ENCODE measurements at places on chromosomes 1 and 21.

DNA sequence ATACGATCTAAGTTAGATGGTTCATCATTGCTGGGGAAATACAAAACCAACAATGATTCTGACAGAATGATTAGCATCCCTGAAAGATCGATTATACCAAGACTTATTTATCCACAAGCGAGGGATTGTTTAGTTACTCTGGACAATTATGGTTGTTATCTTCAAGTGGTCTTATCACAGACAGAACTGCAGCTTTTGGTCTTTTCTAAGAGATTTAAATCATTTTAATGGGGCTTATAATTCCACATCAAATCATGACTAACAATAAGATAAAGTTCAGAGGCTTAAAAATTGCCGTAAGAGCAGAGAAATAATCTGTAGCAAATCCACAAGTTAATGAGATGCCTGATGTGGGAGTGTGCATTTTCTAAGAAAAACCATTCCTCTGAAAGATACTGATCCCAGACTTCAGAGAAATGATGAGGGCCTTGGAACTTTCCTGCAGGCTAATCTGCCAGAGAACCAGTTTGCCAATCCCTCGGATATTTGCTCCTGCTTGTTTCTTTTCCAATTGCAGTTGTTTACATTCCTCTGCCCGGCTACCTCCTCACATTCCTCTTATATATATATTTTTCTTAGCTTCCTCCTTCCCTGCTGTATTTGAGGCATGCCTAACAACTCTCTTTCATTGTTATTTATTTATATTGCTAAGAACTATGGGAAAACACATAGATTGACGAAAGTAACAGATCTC, 134.8 kb downstream of the BACH1 start:
- DNase-seq, result no peak

DNA sequence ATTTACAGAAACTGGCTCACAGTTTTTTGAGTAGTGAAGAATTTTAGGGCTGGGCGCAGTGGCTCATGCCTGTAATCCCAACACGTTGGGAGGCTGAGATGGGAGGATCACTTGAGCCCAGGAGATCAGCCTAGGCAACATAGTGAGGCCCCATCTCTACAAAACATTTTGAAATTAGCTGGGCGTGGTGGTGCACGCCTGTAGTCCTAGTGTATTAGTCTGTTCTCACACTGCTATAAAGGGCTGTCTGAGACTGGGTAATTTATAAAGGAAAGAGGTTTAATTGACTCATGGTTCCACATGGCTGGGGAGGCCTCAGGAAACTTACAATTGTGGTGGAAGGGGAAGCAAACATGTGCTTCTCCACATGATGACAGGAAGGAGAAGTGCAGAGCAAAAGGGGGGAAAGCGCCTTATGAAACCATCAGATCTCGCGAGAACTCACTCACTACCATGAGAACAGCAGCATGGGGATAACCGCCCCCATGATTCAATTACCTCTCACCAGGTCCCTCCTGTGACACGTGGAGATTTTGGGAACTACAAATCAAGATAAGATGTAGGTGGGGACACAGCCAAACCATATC, 24.4 kb upstream of the DYRK1A start:
- DNase-seq, result no peak

- DNase-seq, result no peak
Measured at GRCh38 chr1:20191266-20191825, 5.0 kb upstream of the PLA2G2C start.

DNA sequence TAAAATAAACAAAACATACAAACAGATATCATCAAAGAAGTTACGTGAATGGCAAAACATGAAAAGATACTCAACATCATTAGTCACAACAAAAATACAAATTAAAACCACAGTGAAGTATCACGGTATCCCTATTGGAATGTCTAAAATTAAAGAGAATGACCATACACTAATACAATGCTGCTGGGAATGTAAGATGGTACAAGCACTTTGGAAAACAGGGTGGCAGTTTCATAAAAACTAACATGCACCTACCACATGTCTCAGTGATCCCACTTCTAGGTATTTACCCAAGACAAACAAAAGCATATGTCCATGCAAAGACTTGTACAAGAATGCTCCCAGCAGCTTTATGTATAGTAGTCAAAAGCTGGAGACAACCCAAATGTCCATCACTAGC, 69.1 kb downstream of the HSF2BP start:
- DNase-seq, result no peak

GRCh38 chr1:114322207-114322606, 168.5 kb upstream of the SYT6 start:
- DNase-seq, result no peak

GRCh38 chr1:29467989-29468900, 231.9 kb downstream of the PTPRU start:
- no peak for DNase-seq
